ENCODE measurements at places on chromosomes 6 and 20.

DNA sequence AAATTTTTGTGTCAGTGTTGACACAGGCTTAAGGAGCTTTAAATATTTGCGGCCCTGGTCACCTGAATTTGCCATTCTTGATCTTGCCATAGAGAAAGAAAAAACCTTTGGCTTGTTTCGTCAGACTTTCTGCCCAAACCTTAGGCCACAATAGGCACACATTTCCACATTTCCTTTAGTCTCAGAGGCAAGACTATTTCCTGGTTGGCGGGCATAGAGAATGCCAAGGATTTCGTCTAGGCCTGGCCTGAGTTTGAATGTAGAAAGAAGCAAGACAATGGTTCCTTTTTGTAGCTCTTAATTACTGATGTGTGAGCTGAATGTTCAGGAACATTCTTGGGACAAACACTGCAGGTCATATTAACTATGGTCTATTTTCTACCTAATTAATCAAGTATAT lies 108.1 kb downstream of the TRMT11 start:
- DNase-seq, result no peak

- no peak for DNase-seq
Observed at GRCh38 chr6:166253281-166253681, 54.9 kb downstream of the PRR18 start.

DNA sequence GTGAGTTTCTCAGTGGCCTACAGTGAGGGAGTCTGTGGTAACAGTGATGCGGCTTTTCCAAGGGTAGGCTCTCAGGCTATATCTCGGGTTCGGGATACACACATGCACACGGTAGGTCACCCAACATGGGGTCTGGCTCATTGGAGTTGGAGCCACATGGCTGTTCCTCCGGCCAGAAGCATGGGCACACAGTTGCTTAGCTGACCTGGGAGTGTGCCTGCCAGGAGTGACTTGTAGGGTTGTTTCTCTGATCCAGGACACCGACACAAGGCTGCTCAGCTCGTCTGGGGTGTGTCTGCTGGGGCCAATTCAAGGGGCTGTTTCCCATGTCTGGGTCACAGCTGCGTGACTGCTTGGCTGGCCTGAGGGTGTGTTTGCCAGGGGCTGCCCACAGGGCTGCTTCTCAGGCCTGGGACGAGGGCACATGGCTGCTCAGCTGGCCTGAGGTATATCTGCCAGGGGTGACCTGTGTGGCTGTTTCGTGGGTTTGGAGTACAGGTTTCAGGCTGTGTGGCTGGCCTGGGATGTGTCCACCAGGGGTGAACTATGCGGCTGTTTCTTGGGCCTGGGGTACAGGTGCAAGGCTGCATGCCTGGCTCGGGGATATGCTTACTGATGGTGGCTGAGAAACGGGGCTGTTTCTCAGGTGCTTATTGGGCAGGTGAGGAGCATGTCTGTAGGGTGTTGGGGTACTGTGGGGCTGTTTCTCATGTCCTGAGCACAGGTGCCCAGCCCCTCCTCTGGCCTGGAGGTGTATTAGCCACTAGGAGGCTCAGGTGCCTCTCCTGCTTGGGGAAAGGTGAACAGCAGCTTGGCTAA lies 15.2 kb downstream of the KIF25 start:
- DNase-seq, result no peak

DNA sequence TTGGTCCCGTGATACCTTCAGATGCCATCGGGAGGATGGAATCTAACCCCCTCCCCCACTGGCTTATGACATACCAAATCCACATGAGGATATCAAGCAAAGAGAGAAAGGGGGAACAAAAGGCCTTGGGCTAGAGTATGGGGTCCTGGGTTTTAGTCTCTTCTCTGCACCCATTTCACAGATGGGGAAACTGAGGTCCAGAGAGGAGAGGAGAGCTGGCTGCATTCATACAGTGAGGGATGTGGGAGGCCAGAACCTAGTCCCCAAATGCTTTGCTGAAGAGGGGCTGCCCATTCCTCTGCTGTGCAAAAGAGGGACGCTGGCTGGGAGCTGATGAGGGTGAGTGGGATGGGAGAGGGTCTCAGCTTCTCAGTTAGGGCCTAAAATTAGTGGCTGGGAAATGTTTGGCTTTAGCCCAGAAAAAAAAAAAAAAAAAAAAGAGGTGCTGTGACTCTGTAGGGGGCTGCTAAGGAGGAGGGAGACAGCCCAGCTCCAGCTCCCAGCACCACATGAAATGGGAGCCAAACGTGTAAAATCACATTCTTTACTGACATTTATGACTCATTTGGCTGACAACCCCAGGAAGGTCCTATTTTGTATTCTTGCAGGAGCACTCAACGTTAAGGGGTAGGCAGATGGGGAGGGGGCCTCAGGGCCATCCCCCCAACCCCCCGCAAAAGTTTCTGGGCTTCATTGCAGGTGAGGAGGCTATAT lies 11.9 kb downstream of the XKR7 start:
- DNase-seq, result no peak

GRCh38 chr6:148831531-148831930 lies 84.7 kb downstream of the UST start:
- no peak for DNase-seq

- DNase-seq, result no peak
Observed at GRCh38 chr6:139919107-139920026, 544.9 kb upstream of the CITED2 start.

- DNase-seq, result peak; percentile 35
Observed at GRCh38 chr6:75855052-75855451, 106.0 kb downstream of the MYO6 start.

GRCh38 chr6:43980004-43980795 lies 147.1 kb downstream of the MRPL14 start:
- no peak for DNase-seq

GRCh38 chr6:156807795-156808194 lies 30.6 kb downstream of the ARID1B start:
- no peak for DNase-seq

DNA sequence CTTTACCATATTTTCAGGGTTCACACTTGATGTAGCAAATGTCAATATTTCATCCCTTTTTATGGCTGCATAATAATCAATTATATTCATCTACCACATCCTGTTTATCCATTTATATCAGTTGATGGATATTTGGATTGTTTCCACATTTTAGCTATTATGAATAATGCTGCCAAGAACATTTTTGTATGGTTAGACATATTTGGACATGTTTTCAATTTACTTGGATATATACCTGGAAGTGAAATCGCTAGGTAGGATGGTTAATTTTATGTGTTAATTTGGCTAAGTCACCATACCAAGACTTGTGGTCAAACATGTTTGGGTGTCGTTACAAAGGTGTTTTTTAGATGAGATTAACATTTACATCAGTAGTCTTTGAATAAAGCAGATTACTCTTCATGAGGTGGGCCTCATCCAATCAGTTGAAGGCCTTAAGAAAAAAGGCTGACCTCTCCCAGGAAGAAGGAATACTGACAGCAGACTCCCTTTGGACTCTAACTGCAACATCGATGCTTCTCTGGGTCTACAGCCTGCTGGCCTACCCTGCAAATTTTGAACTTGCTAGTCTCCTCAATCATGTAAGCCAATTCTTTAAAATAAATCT lies 196.5 kb downstream of the BACH2 start:
- no peak for DNase-seq

DNA sequence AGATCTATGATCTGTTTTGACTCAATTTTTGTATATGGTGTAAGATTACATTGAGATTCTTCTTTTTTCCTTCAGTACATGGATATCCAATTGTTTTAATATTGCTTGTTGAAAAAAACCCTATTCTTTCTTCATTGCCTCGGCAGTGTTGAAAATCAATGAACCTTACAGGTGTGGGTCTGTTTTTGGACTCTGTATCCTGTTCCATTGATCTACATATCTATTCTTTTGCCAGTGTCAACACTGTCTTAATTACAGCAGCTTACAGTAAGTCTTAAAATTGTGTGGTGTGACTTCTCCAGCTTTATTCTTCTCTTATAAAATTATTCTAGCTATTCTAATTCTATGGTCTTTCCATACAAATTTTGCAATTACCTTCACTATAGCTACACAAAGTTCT lies 81.8 kb upstream of the KCNK16 start:
- DNase-seq, result no peak

GRCh38 chr6:99980741-99981140 lies 13.3 kb downstream of the MCHR2 start:
- no peak for DNase-seq

DNA sequence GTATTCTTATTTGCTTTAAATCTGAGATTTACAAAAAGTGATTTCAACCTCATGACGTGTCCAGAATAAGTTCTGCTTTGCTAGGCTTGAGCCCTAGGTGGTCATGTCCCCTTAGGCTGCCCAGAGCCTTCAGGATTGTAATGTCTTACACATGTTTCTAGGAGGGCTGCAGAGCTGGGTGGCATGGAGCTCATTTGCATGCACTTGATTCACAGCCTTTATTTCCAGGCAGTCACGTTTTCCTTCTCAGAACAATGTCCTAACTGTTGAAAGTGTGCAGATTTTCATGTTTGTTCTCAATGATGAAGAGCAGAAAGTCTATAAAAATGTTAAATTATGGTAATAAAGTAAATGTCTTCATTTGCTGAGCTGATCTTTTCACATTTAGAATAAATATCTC lies 448.6 kb upstream of the SOX4 start:
- DNase-seq, result no peak

DNA sequence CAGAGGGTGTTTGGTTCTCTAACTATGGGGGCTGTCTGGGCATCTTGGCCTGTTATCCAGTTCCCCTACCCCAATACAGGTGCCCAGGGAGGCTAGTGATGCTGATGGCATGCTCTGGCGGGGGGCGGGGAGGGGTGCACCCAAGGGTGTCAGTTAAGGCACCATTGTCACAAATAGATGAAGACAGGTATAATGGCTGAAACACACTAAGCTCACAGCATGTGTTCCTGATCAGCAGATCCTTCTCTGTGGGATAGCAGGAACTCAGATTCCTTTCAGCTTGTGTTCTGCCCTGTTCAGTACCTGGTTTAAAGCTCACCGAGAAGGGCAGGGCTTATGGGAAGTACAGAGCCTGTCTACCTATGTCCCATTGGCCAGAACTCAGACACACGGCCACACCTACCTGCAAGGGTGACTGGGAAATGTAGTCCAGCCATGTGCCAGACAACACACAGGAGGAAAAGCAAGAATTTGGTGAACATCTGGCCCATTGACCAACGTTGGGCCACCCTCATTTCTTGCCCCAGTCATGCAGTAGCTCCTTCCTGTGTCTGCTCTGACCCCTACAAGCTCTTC lies 3.4 kb upstream of the RSPO4 start:
- DNase-seq, result peak; percentile 45

GRCh38 chr6:72952808-72953630 lies 272.3 kb downstream of the KHDC1L start:
- no peak for DNase-seq

- no peak for DNase-seq
Observed at GRCh38 chr6:67889682-67889995, 745.4 kb upstream of the ADGRB3 start.

DNA sequence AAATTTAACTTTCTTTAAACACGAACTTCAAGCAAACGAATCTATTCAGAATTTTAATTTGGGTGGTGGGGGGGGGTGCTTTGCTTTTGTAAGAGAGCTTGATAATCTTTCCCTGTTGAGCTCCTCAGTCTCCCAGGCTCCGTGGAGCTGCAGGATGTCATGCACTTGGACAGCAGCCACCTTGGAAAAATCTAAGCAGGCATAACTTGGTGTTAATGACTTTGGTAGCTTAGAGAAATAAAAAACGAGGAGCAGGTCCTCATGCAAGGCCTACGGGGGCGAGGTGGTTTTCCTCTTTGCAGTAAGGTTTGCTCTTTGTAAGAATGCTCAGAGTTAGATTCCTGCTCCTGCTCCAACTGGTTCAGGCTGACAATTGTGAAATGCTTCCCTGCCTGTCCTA lies 102.3 kb downstream of the EDN1 start:
- no peak for DNase-seq

DNA sequence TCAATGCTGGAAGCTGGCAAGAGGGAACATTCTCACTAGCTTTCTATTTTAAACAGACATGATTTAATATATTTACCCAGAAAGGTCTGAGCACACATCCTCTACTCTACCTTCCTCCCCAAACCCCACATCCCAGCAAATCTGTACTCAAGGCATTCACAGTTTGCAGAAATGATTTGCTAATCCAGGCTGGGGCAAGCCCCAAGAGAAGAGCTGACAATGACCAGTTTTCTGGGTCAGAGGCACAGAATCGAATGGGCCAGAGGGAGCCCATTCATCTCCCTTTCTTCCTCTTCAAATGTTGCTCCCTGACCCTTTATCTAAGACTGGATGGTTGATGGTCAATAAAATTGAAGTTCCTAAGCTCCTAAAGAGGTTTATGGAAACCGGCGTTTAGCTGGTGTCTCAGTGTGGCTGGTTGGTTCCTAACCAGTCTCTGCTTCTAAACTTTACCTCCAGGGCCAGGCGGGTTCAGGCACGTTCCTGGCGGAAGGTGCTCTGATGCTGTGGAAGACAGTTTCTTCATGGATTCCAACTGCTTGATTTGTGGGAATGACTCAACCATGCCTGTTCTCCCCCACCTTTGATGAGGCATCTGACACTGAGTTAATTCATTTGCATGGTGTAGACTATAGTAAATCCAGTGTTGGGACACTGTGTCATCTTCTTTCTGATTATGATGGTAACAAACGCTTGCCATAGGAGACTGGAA lies 96.4 kb upstream of the IYD start:
- DNase-seq, result no peak

DNA sequence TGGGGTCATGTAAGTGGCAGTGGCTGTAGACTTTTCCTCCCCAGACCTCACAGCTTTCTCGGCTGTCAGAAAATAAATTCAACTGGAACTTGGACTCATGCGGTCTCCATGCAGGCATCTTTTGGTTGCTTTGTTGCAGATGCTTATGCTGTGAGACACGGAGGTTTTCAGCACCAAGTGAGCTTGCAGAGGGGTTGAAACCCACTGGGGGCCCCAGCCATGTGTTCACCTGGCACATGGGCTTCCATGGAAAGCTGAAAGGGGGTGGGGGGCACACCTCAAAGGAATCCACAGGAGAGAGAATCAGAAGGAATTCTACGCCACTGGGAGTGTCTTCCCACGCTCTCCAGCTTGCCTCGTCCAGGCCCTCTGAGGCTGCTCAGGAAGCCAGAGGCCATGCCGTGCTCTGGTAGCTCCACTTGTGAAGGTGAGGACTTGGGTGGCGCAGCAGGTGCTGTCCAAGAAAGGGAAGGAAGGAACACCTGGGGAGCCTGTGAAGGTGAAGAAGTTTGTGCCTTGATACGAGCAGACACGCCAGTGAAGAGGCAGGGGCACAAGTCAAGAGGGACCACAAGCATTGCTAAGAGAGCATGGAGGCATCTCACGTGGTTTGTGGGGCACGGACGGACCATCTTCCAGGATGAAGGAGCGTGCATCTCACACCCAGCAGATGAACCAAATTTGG lies 134.3 kb upstream of the PMEPA1 start:
- no peak for DNase-seq
